Activated CD8-positive, alpha-beta memory T cell treated with anti-CD3 and anti-CD28 coated beads for 48 hours (primary cell): ENCODE measurements at places on chromosomes 1 and 21.

- no peak for DNase-seq
These were observed 20.6 kb downstream of the STUM start for GRCh38 chr1:226568975-226569741.

DNA sequence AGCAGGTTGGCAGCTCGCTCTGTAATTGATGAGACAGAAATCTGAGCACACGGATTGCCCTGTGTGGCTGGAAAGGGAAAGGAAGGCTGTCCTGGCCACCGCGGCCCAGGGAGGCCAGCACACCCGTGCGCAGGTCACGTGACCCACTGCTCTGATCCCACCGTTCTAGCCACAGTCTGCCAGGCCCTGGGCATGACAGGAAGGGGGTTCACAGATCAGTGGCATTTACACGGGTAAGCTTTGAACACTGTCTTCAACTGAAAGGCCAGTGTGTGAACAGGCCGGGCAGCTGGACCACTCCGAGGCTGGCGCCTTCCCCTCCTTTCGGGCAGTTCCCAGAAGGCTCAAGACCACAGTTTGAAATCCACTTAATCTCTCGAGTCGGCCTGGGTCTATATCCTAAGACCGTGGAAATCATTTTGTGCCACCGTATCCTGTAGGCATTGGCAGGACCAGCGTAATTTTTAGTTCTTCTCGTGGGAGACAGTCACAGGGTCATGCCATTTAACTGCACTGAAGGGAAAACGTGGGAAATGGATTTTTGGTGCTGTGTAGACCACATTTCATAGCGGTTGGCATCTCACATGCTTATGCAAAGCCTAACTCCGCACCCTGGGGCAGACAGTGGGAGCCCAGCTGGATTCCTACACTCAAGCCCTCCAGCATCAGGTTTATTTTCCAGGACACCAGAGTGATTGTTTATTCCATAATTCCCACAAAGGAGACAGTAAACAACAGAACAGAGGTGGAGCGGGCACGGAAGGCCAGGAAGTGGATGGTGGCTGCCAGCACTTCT lies 3.1 kb upstream of the ADARB1 start:
- no peak for DNase-seq

GRCh38 chr1:112904831-112905261 lies 51.1 kb downstream of the SLC16A1 start:
- DNase-seq = no peak

DNA sequence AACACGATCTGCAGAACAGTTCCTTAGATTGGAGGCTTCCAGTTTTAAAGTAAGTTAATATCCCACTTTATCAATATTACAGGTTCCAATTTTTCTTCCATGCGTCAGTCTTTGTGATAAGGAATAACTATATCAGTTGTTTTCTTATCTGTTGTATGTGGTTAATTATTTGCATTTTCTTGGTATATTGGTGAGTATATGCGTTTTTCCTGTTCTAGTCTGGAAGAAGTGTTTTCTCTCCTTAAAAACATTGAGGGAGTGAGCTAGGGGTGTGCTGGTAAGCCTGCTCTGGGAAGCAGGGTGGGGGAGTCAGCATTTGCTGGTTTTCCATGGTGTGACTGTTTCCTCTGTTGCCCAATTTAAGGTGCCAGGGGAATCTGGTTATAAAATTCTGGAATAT lies 50.2 kb upstream of the KIF1B start:
- DNase-seq = no peak

GRCh38 chr1:119885903-119886783 lies 10.2 kb downstream of the ADAM30 start:
- peak; percentile 53 for DNase-seq

DNA sequence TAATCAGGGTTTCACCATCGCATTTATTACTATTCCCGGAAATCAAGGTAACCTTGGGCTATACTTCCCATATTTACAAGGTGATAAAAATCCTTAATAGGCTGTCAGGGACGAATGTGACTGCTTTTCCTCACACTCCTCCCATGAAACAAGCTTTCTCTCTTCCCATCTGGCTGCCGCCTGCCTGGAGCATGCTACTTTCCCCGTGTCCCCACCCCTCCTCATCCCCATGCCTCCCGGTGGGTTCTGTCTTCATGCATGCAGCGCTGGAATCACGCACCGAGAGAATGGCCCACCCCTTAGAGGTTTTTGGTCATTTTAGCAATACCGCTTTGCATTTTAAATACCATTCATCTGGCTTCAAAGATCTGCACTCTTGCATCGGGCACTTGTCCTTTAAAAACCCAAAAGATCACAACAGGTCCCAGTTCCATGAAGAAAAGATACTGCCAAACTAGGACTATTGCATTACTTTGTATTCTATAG lies 339.1 kb downstream of the NTNG1 start:
- DNase-seq = no peak

GRCh38 chr21:38678827-38679226 lies 126.9 kb upstream of the ETS2 start:
- DNase-seq = no peak

GRCh38 chr1:22529901-22530621 lies 33.2 kb upstream of the EPHA8 start:
- no peak for DNase-seq

DNA sequence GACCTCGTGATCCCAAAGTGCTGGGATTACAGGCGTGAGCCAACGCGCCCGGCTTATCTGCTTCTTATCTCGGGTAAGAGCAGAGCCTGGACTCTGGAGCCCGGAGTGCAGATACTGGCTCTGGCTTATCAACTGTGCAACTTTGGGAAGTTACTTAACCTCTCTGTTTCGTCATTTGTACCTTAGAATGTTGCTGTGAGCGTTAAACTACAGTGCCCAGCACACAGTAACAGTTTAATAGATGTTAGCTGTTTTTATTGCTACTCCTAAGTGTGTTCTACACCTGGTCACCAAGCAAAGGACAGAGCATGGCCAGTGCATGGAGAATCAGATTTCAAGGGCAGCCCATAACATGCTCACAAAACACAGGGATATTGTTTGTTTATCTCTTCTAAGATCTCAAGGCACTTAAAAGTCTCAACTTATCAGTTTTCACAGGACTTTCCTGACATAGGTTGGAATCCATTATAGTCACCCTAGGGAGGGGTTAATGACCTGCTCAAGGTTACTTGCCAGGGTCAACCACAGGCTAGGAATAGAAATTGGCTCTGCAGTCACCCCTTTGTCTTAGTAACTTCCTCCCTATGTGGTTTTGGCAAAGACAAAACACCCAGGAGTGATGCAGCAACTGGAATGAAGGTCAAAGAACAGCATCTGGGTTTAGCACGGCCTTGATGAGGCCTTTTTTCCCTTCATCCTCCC lies 22.5 kb upstream of the SRP9 start:
- DNase-seq = no peak

DNA sequence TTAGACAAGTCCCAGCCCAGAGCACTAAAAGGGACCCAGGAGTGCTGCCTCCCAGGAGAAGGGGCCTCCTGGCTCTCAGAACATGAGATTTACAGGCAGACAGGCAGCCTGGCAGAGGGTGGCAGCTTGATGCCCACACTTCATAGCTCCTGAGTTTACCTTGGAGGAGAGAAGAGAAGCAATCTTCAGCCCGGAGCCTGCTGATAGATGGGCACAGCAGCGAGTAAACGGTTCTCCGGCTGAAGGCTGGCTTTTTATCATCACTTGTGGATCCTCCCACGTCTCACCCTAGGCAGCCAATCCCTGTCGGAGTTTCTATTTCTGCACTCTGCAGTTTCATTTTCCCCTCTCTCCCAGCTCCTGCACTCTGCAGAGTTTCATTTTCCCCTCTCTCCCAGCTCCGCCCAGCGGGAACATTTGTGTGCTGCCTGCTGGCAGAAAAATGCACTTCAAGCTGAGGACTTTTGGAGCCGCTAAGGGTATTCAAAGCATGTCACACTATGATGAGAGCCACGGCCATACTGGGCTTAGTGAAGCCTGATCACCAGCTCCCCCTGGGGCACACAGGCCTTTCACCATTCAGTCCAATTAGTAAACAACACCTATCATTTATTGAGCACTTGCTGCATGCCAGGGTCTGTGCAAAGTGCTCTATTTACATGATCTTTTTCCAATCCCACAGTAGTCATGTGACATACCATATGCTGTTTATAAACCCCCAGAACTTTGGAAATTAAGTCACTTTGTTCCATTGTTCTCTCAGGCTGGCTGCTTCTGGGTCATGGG lies at the start of gene IFI6:
Gene IFI6 (minus strand): TSS at position 229 of the 786 bp plus-strand sequence. CDS start 2,878 bp downstream, outside the sequence.
- DNase-seq = peak; percentile 32

DNA sequence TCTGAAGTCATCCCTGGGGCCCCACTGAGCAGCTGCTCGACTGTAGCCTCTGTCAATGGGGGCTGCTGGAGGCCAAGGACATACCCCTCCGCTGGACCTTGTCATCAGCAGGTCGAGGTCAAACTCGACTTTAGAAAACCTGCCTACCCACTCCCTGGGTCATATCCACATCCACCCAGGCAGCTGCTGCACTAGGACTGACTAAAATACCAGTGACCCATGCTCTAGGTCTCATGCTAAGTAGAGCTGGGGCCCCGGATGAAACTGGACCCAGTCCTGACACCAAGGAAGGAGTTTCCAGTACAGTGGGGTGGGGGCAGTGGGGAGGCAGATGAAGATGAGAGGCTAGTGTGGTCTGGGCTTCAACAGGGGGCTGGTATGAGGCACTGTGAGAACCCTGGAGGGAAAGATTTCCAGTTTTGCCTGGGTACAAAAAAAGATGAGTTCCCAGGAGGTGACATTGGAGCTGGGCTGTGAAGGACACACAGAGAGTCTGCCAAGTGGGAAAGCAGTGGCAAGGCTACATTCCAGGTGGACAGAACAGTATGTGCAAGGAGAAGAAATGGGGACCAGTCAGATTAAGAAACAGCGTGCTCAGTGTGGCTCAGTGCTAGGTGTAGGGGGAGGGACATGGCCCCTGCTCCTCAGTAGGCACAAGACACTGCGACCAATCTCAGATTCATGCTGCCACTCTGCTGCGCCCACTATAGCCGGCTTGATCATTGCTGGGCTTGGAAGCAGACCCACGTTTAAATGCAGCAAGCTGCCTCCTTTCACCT lies 12.4 kb downstream of the SLC2A1 start:
- no peak for DNase-seq

- no peak for DNase-seq
These were observed 9.3 kb upstream of the MMEL1 start for GRCh38 chr1:2642131-2642559.

- no peak for DNase-seq
These were observed 13.8 kb upstream of the MYOC start for GRCh38 chr1:171666114-171666769.

DNA sequence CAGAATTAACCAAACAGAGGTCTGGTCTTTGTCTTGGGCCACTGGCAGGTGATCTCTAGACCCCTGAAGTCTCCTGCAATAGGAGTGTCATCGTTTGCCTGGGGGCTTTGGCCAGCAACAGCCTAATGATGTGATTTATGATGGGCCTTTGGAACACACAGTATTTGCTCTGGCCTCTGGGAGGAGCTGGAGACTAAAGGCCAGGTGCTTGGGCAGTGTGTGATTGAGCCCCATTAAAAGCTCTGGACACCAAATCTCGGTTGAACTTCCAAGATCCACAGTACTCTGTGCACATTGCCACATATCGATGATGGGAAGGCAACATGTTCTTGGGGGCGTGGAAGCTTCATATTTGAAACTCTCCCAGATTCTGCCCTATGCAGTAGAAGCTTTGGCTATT lies 32.0 kb upstream of the TLR5 start:
- DNase-seq = no peak

- DNase-seq = no peak
These were observed 173.7 kb downstream of the KCNJ6 start for GRCh38 chr21:37742532-37742931.

GRCh38 chr21:41052820-41053555 lies 115.0 kb upstream of the BACE2 start:
- no peak for DNase-seq

DNA sequence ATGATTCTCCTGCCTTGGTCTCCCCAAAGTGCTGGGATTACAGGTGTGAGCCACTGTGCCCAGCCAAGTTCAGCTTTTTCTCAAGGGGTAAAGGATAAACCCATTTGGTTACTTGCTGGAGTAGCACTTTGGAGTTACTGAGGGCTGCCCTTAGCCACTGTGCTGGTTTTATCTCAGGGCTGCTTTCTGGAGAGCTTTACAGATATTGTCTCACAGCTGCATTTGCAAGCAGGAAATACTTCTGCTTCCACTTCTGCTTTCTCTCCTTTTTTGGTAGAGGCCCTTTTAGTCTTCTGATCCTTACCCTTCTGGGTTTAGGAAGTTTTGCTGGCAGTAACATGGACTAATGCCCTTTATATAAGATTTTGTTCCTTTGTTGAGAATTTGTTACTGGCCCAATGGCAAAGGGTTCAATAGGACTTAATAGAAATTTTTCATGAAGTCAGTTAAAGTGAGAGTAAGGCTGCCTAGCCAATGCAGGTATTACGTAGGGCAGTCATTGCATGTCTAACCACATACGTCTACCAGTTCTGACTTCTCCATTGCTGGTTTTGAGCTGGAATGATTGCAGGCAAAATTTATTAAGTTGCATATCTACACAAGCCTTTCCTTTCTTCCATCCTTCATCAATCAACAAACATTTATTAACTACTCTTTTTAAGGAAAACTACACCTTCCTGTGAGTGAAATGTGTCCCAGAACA lies 24.4 kb downstream of the CAP1 start:
- DNase-seq = no peak

DNA sequence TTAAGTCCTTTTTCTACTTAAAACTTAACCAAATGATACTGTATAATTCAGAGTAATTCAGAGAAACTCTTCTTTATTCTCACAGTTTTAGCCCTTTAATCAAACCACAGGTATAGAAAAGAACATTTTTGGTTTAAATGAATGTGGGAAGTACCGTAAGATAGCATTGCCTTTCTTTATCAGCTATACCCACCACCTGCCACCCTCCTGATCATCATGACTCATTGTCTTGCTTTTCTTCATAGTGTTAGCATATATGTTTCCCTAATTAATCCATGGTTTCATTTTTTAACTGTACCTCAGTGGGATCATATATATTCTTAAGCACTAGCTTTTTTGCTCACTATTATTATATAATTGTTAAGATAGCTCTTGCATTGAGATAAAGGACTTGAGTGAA lies 27.5 kb upstream of the ANGPTL1 start:
- no peak for DNase-seq

- no peak for DNase-seq
These were observed 23.4 kb downstream of the DYNLT5 start for GRCh38 chr1:66775646-66776045.
